Smooth muscle cell of the brain vasculature (primary cell): ENCODE measurements at places on chromosomes 2 and 18.

- DNase-seq = no peak
Measured at GRCh38 chr2:179443180-179443579, 178.5 kb upstream of the SESTD1 start.

- DNase-seq = no peak
Measured at GRCh38 chr2:123771928-123772632, 253.0 kb upstream of the CNTNAP5 start.

DNA sequence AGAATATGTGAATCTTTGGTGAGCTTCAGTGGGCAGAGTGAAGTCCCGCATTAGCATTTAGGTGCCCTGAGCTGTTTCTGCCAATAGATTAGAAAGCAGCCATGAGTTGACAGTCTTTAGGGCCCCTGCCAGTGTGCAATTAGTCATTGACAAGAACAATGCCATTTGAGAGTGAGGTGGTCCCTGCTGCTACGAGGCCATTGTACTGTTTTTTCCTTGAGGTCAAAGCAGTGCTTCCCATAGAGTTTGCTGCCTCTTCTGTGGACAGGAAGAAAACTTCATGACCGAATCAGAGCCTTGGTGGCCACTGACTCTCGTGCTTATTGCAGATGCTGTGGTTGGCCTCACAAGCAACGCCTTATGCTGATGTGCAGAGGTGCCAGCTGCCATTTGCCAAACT is 102.7 kb downstream of the SH3BP4 start:
- DNase-seq = no peak

GRCh38 chr2:102208774-102209173 is 22.0 kb downstream of the IL1RL2 start:
- DNase-seq = no peak

DNA sequence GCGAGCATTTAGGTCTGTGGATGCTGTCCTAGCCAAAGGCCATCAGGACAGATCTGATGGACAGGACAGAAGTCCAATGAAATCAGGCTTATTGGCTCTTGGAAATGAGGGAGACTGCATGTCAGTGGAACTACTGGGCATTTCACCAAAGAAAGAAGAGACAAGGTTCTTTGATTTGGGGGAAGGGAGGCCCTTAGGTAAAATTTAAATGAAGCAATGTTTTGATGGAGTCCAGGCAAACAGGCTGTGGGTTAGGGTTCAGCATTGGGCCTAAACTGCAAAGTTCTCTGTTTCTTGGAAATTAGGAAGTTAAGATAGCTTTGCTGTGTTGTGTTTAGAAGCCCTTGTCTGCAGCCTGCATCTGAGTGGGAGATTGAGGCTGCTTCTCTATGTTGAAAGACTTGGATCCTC is 31.6 kb upstream of the RNF149 start:
- DNase-seq = no peak

DNA sequence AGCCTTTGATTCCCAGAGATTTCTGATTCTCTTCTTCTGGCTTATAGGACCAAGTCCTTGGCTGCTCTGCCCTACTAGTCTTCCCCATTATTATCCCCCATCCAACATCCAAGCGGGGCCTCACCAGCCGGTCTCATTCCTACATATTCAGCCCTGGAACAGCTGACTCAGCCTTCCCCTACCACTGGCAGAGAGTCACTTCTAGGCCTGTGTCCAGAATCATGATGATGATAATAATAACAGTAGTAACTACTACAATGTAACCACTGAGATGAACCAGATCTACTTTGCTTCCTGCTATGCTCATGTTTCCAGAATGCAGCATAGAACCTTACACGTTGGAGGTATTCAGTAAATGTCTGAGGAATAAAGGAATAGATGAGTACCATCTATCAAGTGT is 295.2 kb downstream of the SRBD1 start:
- DNase-seq = peak; percentile 33

DNA sequence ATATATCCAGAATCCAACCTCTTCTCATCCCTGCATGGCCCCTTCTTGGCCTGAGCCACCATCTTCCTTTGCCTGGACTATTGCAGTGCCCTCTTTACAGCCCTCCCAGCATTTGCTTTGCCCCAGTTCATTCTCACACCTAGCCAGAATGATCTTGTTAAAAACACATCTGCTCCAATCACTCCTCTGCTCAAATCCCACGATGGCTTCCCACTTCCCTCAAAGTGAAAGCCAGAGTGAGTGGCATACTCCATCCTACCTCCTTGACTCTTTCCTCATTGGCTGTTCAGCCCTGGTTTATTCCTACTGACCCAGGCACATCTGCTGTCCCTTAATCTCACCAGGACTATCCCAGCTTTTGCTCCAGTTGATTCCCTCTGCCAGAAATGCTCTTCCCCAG is 14.7 kb downstream of the SULT6B1 start:
- DNase-seq = no peak

DNA sequence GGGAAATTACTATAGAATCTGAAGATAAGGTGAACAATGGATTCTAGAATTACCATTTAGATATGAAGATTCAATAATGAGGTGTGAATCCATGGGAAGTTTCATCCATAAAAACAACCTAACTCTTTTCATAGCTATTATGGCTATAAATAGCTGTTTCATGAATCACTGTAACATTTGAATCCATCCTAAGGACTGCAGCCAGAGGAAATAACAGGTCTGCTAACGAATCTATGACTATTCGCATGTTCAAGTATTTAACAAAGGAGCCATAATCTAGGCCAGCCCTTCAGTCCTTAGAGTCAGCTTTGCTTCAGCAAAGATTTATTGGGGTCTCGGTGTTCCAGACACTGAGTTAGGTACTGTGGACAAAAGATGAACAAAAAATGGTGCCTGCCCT is 87.1 kb downstream of the MYOM1 start:
- no peak for DNase-seq

GRCh38 chr18:23548275-23548674 is 38.0 kb downstream of the NPC1 start:
- DNase-seq = no peak

DNA sequence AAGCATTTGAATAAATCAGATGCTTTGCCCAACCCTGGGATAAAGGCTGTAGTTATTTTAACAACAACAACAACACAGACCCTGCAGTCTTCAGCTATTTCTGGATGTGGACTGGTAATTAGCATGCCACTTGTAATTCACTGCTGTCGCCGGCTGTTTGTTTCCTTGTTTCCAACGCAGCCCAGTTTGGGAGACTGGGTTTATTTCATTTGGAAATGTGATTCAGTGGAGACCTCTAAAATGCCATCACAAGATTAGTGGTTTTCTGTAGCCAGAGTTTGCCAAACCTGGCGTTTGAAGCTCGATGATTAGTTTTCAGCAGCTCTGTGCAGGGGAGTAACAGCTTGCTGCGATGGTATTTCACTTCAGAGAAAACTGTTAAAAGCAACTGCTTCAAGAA is 83.5 kb downstream of the LDLRAD4 start:
- DNase-seq = no peak

- no peak for DNase-seq
Measured at GRCh38 chr18:54251606-54252390, 17.5 kb upstream of the POLI start.

- no peak for DNase-seq
Measured at GRCh38 chr2:25954199-25954752, 28.0 kb downstream of the KIF3C start.

DNA sequence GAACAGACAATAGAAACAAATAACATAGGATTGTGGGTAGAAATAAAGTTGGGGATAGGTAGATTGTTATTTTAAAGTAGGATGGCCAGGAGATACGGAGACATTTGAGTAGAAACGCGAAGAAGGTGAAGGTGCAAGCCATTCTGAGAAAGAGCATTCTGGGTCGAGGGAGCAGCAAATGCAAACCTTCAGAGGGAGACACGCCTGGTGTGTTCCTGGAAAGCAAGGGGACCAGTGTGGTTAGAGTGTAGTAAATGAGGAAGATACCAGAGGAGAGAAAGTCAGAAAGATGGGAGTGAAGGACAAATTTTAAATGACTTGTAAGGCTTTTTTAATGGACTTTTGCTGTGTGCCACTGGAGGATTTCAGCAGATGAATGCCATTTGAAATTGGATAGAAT is 1.7 kb downstream of the CYP20A1 start:
- no peak for DNase-seq

- no peak for DNase-seq
Measured at GRCh38 chr2:692767-693166, 15.6 kb upstream of the TMEM18 start.

DNA sequence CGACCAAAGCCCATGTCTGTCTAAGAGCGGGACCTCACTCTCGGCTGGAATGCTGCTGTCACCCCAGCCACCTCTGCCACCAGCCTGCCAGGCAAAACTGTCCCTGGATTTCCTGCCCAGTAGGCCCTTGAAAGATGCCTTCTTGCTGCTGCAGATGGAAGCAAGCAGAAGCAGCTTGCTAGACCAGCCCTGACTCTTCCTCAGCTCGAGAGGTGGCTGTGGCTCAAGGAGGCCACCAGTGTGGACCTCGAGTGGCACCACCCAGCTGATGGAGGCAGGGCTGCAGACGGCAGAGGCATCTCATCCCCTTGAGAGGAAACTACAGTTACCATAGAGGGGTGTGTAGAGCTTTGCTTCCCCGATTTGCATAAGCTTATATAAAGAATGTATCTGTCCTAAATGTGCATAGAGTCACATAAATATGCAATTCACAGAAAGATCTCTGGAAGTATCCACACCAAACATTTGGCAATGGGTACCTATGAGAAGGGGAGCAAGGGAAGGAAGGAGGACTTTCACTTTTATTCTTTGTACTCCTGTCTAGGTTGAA is 20.6 kb downstream of the ADCY3 start:
- no peak for DNase-seq

GRCh38 chr2:2933426-2933825 is 444.2 kb downstream of the EIPR1 start:
- no peak for DNase-seq

- DNase-seq = no peak
Measured at GRCh38 chr18:36352384-36352783, 54.9 kb downstream of the FHOD3 start.

- no peak for DNase-seq
Measured at GRCh38 chr18:55287149-55287806, 300.7 kb downstream of the TCF4 start.

DNA sequence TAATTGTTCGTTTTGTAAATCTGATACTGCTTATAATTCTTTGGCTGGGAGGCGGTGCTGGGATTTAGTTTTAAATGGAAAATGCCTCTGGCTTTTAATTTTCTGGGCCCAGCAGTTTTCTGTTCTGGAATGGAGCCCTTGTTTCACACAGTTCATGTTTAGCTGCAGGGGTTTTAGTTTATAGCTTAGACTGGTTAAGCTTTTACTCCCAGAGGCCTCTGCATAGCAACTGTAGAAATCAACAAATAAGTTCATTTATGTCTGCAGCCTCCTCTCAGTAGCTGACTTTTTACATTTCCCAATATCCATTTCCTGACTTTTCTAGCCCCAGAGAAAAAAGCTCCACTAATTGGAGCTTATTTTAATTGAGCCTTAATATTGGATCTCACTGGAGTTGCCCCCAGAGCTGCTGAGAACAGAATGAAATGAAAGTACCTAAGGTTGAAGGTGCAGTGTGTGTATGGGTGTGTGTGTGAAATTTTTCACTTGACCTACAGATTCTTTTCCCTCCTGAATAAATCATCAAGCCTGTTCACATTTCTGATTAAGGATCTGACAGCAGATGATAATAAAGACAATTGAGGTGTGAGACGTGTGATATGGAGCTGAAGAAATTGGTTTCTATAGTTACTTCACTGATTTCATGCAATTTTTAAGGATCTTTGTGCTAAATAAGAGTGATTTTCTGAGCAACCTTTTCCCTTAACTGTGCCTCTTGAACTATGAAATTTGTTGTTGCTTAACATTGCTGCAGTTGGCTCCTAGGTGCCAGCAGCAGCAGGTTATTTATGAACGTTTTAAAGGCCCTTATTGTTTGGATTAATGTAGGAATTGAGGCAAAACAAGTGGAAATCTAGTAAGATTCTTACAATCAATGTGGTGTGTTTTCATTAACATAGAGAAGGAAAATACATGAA is 109.6 kb downstream of the TAF4B start:
- no peak for DNase-seq

GRCh38 chr2:167825664-167826063 is 421.7 kb downstream of the STK39 start:
- no peak for DNase-seq

DNA sequence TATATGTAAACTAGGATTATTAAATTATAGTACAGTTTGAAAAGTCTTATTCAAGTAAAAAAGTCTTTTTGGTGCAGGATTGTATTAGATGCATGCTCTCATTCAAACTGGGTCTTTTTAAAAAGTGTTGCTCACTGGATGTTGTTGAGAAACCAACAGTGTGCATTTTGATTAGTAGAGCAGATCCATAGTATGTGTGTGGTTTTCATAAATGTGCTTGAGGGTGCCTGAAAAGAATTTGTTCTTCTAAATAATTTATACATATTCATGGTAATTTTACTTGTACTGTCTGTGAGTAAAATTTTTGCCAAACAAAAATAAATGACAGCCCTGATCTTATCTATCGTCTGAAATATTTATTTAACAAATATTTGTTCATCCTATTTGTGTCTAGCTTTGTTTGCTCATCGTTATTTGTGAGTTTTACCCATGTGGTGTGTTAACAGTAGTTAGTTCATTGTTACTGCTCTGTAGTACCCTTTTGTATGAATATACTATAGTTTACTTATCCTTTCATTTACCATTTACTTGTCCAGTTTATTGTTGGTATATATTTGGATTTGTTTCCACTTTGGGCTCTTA is 50.4 kb downstream of the PTPN4 start:
- DNase-seq = no peak

GRCh38 chr2:27885234-27885633 is 5.0 kb downstream of the RBKS start:
- no peak for DNase-seq

- no peak for DNase-seq
Measured at GRCh38 chr2:196961889-196962288, 35.4 kb upstream of the PGAP1 start.

DNA sequence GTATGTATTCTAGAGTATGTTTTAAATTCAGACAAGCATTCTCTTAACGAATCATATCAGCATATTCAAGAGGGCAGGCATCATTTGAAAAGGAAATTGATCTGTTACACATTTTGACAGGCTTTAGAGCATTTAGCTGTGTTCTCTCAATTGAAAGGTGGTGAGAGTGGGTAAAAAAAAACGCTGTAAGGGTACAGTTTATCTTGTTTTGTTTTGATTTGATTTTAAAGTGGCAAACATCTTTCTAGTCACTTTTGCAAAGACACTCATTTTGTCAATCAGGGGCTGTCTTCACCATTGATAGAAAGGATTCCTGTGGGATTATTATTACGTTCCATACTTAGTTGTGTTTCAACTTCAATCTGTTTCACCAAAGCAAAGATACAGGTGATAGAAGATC is 2.2 kb downstream of the CDH19 start:
- no peak for DNase-seq

GRCh38 chr2:132366421-132367180 is 50.0 kb upstream of the GPR39 start:
- DNase-seq = no peak

GRCh38 chr2:128809259-128809636 is 490.6 kb upstream of the HS6ST1 start:
- no peak for DNase-seq
